ENCODE measurements at places on chromosomes 7 and 10.

GRCh38 chr7:130943336-130943901 lies 209.4 kb upstream of the KLF14 start:
- DNase-seq, result no peak

GRCh38 chr10:11429439-11430052 lies 181.9 kb downstream of the USP6NL start:
- DNase-seq, result no peak

GRCh38 chr7:104482362-104483037 lies 154.1 kb downstream of the LHFPL3 start:
- DNase-seq, result peak; percentile 87

DNA sequence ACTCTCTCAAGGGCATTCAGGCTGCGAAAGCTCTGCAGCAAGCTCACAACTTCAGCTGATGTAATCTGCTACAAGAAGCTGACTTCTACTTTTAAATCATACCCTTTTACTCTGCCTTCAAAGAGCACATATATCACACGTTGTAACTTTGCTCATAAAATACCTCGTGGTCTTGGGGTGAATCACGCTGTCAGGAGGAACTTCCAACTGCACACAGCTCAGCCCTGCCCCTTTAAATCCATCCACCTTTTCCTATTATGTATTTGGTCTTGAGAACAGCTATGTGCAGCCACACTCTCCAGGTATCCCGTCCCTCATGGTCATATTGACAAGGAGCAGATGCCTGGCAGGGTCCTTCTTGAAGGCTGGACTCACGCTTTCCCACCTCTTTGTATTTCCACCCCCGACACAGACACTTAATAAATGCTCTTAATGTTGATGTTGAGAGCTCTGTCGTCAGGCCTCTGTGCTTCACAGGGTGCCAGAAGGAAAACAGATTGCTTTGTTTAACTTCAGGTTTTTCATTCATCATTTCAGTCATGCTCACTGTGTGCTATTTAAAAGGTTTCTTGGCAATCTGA lies 47.6 kb downstream of the ICA1 start:
- DNase-seq, result peak; percentile 35
